A549 (cell line): ENCODE measurements at places on chromosomes 1 and 21. TPM values are rescaled to one million over a fixed set of nuclear protein-coding genes. Genes with fewer than 3 reads are reported as not detected.

GRCh38 chr1:86416343-86416742 is 7.6 kb upstream of the CLCA2 start:
- no peak for DNase-seq

DNA sequence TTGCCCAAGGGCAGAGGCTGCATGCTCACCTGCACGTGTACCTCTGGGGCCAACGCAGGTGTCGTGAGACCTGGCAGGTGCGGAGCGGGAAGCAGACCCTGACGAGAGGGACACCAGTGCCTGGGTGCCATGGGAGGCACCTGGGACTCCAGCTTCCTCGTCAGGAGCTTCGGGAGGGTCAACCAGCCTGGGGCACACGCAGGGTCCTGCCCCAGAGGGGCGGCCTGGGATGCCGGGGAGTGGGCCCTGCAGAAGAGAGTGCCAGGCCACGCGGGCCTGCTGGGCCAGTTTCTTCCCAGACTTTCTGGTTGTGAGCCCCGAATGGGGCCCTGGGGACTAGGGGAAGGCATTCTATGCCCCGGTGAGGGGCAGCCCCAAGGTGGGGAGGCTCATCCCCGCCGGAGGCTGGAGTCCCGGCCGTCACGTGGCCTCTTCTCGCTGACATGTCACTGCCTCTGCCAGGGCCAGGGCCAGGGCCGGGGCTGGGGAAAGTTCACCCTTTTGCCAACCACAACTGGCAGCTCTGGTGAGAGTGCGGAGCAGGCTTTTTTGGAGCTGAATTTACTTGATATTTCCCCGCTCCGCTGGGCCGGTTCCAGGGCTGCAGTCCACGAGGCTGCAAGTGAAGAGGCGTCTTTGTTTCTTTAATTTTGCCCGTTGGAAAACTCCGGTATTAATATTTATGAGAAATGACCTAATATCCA is 38.5 kb upstream of the ACTRT2 start:
- no peak for DNase-seq

- DNase-seq = peak; percentile 78
Measured at GRCh38 chr1:207077470-207078377, 10.9 kb upstream of the C4BPB start.

DNA sequence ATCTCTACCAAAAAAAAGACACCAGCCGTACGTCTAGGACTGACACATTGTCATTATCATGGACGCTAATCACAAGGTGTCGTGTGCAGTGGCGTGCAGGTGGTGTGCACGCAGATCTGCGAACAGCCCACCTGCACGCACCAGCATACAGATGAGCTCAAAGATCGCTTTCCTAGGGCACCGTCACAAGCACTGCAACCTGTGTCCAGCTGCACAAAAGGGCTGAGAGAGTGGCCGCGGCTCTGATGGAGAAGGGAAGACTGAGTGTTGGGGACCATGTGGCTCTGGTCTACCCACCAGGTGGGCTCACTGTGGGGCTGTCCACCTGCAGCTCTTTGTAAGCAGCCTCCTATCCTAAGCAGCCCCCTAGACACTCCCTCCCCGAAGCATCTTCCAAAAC is 50.9 kb downstream of the S100B start:
- no peak for DNase-seq

- no peak for DNase-seq
Measured at GRCh38 chr1:234322979-234323378, 50.3 kb upstream of the COA6 start.

- peak; percentile 67 for DNase-seq
Measured at GRCh38 chr1:234107416-234108021, 203.0 kb downstream of the SLC35F3 start.

GRCh38 chr21:37744551-37744950 is 171.7 kb downstream of the KCNJ6 start:
- no peak for DNase-seq

DNA sequence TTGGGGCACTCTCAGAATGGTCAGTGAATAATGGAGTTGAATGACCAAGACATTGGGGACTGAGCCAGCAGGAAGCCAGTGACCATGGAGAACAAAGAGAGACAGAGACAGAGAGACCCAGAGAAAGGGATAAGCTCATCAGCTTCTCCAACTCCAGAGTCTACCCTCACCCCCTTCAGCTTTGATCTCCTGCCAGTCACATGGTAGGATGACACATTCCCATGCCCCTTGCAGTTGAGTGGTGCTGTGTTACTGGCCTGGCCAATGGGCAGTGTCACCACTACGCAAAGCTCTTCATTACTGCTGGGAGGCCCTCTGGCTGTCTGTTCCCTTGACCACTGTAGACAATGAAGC is 643.5 kb downstream of the AJAP1 start:
- no peak for DNase-seq

- DNase-seq = no peak
Measured at GRCh38 chr1:244762629-244763028, 72.8 kb upstream of the COX20 start.

TNFSF4 gene
- polyA plus RNA-seq = 0.05 to 0.08 TPM (median 0.06 TPM) in 3 replicates

GRCh38 chr1:145846201-145846612 is 777 bp downstream of the NUDT17 start:
- peak; percentile 77 for DNase-seq

- DNase-seq = no peak
Measured at GRCh38 chr1:184745929-184746638, 8.6 kb downstream of the EDEM3 start.

- DNase-seq = no peak
Measured at GRCh38 chr1:244874974-244875579, 10.7 kb upstream of the HNRNPU start.

GRCh38 chr1:64549464-64550239 is 79.7 kb downstream of the CACHD1 start:
- no peak for DNase-seq

DNA sequence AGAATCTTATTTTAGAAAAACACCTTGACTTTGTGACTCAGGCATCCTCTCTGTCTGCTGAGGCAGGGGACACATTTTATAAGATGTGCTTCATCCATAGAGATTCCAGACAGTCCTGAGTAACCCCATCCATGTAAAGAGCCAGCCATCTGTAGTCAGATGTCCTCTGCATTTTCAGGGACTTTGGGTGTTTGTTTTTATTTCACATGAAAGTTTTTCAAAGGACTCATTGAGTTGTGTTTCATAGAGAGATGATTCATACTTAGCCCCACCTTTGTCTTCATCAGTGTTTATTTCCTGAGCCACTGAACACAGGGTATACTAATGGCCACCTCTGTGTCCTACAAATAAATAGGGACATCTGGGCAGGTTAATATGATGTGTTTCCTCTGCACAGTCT is 280.4 kb downstream of the CACNA1E start:
- DNase-seq = no peak

DNA sequence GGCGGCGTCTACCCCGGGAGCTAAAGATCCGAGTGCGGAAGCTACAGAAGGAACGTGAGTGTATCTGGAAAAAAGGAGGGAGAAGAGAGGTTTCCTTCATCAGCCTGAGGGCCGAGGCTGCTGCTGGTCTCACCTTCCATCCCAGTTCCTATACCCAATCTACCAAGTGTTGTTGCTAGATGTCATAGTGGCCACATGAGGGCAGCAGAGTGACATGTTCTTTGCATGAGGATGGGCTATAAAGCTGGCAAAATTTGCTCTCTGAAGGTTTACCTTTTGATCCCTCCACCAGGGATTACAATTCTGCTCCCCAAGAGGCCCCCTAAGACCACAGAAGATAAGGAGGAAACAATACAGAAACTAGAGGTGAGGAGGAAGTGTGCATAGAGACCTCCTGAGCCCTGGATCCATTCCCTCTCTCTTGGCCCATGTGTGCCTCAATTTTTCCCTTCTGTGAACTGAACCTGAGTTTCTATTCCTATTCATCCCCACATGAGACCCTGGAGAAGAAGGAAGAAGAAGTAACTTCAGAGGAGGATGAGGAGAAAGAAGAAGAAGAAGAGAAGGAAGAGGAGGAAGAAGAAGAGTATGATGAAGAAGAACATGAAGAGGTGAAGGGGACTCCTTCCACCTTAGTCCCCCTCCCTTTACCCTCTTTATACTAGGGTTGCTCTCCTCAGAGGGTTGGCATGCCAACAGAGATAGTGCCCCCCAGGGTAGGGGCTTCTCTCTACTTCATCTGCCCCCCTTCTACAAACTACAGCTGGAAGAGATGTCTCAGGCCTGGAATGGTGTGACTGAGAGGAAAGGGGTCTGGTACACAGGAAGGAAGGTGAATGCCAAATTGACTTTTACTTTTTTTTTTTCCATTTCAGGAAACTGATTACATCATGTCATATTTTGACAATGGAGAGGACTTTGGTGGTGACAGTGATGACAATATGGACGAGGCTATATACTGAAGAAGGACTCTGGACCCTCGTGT is 13.3 kb downstream of the POLR3GL start:
- DNase-seq = peak; percentile 80

- DNase-seq = no peak
Measured at GRCh38 chr1:30755746-30756145, 1.8 kb downstream of the LAPTM5 start.

GRCh38 chr1:204760757-204761156 is 75.2 kb upstream of the LRRN2 start:
- DNase-seq = no peak

F13B gene
- 0.19 to 0.33 TPM (median 0.21 TPM) in 3 replicates for polyA plus RNA-seq

- no peak for DNase-seq
Measured at GRCh38 chr21:16750926-16751325, 761.9 kb upstream of the CXADR start.

- DNase-seq = no peak
Measured at GRCh38 chr1:5508669-5509330, 483.4 kb downstream of the NPHP4 start.

ASTN1 gene
- polyA plus RNA-seq = not detected in 3 replicates

DNA sequence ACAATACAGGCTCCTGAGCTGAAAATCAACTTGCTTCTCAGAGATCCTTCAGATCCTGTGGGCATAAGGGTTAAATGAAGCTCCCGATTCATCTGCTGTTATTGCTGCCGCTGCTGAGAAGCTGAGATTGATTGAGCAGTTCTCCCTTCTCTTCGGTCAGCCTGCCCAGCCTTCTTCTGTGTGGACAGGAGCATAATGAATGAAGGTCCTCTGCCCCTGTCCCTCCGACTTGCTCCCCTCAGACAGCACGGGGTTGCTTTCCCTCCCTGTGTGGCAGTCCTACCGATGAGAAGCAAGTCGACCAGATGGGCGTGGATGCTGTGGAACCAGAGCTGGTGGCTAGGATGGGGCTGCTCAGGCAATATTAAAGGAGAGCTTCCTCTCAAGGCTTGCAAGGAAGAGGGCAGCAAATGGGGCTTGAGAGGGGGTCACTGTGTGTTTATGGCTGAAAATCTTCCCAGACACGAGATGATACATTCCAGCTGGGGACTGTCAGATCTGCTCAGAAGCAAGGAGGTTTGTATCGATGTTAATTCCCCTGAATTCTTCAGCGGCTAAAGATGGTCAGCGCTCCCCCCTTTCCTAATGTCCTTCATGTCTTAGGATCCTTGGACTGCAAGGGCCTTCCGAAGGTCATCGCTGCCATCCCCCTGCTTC is 63.9 kb upstream of the GOLT1A start:
- DNase-seq = no peak

- no peak for DNase-seq
Measured at GRCh38 chr1:82927753-82928152, 1071.2 kb downstream of the TTLL7 start.
